NCI-H82 (cell line): ENCODE measurements at places on chromosomes 1 and 21.
A peak's percentile ranks its signal among the peaks of the same experiment; 100 is the strongest.

- peak; percentile 47 for DNase-seq
These were observed 12.1 kb downstream of the CSTB start for GRCh38 chr21:43763901-43764523.

GRCh38 chr1:30489737-30490389 lies 233.5 kb downstream of the MATN1 start:
- no peak for DNase-seq

GRCh38 chr21:41610042-41610839 lies 102.3 kb upstream of the TMPRSS2 start:
- DNase-seq = peak; percentile 81

DNA sequence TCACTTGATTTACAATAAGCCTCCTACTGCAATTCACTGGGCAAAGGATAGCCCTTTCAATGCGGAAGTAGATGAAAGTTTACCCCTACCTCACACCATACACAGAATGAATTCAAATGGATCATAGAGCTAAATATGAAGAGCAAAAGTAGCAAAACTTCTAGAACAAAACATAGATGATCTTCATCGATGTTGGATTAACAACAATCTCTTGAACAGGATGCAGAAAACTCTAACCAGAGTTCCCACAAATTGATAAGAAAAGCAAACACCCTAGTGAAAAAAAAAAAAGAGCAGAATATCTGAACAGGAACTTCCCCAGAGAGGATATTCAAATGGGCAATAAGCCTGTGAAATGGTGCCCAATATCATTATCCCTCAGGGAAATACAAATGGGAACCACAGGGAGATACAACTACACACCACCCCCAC lies 1.9 kb upstream of the UBASH3A start:
- DNase-seq = no peak

DNA sequence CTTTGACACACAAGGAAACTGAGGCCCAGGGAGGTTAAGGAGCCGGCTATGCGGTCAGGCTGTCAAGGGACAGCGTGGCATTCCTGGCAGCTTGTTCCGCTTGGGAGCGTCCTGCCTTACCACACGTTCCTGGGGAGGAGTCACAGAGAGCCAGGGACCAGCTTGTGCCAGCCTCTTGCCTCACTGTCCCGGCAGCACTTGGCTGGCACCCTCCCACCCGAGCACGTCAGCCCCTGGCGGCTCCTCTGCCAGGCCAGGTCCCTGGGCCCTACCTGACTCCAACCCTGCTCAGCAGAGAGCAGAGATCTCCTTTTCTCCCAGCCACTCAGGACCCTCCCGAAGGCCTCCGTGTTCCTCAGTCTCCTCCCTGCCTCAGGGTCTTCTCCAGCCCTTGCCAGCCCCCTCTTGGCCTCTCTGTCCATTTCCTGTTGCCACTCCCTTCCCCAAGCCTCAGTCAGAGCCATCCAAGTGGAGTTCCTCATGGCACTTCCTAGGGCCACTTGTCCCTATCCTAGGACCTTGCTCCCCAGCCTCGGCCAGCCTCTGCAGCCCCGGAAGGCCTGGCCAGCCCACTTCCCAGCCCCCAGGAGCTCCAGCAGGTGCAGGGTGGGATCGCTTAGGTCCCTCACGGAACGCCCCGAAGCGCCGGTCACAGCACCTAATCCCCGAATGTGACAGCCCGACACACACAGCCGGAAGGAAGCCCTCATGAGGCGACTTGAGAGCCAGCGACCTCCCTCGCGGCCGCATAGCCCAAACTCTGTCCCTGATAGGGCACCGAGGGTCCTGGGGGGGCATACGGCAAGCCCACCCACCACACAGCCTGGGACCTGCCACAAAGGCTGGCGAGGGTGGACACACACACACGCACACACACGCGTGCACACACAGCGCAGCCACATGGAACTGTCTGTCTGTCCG lies 130.3 kb downstream of the CASZ1 start:
- no peak for DNase-seq
